ENCODE measurements at places on chromosomes 2 and 18. TPM values are rescaled to one million over a fixed set of nuclear protein-coding genes. Genes with fewer than 3 reads are reported as not detected.

DNA sequence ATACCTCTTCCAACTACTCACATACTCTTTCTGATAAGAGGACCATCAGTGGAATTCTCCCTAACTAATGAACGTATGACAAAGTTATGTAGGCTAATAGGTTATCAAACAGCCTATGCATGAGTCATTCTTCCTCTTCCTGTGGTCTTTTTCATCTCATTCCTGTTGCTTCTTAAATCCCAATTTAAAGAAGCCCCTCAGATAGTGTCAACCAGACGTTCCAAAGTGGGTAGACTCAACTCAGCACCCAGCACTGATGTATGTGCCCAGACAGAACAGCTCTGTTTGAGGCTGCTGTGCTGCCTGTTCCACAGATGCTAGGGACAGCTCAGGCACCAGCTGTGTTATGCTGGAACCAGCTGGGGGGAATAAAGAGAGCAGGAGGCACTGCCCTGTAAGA is 52.6 kb downstream of the CXCR4 start:
- no peak for DNase-seq

GRCh38 chr2:23675506-23675905 is 251.4 kb downstream of the ATAD2B start:
- no peak for DNase-seq

DNA sequence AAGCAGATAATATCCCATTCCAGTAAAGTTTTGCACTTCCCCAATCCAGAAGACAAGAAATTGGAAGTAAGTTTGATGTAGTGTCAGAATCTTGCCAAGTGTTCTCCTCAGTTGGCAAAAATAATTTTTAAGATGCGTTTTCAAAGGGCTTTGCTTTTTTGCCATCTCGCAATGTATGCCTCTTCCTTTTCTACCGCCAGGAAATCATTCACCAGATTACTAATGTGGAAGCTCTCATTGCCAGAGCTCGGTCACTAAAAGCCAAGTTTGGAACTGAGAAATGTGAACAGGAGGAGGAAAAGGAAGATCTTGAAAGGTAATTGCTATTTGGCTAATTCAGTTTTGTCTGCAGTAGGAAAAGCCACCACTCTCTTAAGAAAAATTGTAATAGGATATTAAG is 110.7 kb downstream of the RAB3GAP1 start:
- DNase-seq, result no peak

GRCh38 chr2:75516378-75517360 is 44.1 kb downstream of the EVA1A start:
- DNase-seq, result no peak

GRCh38 chr2:64586054-64586453 is 61.9 kb downstream of the AFTPH start:
- no peak for DNase-seq

DNA sequence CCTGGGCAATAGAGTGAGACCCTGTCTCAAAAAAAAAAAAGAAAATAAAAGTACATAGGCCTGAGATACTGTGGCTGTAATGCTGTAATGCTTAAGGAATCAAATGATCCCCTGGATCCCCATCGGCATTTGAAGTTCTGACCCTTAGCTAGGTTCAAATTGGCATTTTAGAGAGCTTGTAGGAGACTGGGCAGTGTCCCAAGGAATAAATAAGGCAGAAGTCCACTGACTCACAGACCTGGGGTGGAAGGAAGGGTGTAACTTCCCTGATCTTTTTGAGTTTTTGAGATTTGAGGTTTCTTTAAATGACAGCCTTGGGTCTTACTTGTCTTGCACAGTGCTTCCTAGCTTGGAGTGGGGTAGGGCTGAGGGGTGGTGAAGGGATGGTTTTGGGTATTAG is 553.7 kb downstream of the SLC4A3 start:
- no peak for DNase-seq

GRCh38 chr2:171598713-171599319 is 76.5 kb downstream of the CYBRD1 start:
- DNase-seq, result no peak

DNA sequence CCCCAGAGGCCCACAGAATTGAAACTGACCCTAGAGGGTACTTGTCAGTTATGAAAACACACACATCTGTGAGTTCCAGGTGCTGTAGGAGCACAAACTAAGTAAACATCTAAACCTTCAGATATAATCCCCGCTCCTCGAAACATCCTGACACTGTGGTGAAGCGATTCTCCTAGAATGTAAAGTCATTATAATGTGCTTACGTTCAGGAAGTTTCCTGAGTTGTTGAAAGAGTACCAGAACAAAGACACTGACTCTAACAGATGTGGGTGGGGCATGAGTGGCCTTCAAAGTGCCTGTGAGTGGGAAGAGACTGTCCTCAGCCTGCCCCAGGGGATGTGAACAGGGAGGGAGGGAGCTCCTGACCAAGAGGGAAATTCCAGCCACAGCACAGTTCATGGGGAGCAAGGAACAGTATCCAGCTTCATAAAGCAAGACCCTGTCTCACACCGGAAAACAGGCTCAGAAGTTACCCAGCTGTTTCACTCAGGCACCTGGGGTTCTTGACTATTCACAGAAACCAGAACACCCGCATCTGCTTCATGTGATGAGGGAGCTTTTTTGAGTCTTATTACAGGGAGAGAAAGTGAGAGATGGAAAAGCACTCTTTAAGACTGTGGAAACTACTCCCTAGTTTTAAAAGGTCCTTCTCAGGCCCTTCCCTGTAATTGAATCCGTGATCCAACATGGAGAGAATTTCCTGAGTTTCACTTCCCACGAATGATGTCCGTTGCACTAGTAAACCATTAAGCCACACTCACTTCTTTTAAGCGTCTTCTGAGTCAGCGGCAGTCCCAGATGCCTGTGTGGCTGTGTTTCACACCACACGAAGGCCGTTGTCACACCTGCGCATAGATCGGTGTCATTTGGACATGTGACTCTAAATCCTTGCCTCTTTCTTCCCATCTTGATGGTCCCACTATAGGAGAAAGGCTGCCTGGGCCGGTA is 88.6 kb upstream of the EML6 start:
- no peak for DNase-seq

DNA sequence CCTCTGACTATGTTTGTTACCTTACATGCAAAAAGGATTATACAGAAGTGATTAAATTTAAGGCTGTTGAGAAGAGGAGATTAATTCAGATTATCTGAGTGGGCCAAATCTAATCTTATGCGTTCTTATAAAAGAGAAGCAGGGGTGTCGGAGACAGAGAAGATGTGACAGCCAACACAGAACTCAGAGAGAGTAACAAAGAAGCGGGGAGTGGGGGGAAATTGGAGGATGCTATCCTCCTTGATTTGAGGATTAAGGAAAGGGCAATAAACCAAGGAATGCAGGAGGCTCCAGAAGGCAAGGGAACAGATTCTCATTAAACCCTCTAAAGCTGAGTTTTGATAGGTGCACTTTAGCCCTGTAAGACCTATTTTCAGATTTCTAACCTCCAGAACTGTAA is 291.3 kb upstream of the REG3G start:
- DNase-seq, result no peak

Gene CASP10
- 16.6 TPM for total RNA-seq

Gene NEU2
- total RNA-seq, result not detected

Gene GLB1L
- 9.9 TPM for total RNA-seq

Gene PROM2
- total RNA-seq, result 176 TPM

Data from ureter (tissue), 1 donor.